Posterior vena cava (tissue), 2 donors: ENCODE measurements at places on chromosomes 11 and 22. TPM values are rescaled to one million over a fixed set of nuclear protein-coding genes. Genes with fewer than 3 reads are reported as not detected.

Gene KRTAP5-7
- total RNA-seq: 0.24 TPM

Gene CEND1
- not detected for total RNA-seq

Gene CHRNA10
- total RNA-seq: 0.83 TPM

Gene TBX10
- not detected for total RNA-seq

Gene MISFA
- 2.1 TPM for total RNA-seq

Gene SOX6
- 11.0 TPM for total RNA-seq

Gene NUMA1
- 129 TPM for total RNA-seq

Gene LINC01488
- not detected for total RNA-seq

Gene OR6T1
- total RNA-seq: not detected
